Ecto neural progenitor cell (in vitro differentiated cells): ENCODE measurements at places on chromosomes 2 and 18.

DNA sequence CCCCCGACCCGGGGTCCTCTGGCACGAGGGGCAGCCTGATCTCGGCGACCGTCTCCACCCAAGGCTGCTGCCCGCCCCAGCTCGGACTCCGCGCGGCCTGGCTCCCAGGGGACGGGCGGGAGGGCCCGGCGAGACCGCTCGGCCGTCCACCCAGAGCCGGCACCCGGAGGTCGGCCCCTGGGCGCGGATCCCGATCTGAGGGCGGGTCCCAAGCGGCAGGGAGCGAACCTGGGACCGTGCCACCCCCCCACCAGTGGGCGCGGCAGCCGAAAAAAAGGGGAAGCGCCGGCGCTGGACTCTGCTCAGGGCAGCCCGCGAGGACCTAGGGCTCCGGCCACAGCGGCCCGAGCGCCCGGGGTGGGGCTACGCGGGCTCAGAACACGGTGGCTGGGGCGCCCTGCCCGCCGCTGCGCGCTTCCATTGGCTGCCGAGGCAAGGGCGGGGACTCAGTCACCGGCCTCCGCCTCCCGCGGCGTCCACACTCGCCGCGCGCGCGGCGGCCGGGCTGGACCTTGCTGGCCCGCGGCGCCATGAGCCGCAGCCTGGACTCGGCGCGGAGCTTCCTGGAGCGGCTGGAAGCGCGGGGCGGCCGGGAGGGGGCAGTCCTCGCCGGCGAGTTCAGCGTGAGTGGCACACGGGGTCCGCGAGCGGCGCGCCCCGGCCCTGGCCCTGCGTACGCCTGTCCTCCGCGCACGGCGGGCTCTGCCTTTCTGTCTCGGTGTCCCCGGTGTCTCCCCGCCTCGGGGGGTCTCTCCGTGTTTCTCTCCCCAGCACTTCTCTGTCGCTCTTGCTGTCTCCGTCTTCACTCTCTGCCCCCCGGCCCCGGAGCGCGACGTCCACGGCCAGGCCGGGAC lies at the start of gene PTPN18:
Gene PTPN18 (plus strand): TSS at position 479 of the 854 bp plus-strand sequence. CDS start 52 bp downstream, at position 531.
- peak; percentile 88 for DNase-seq

DNA sequence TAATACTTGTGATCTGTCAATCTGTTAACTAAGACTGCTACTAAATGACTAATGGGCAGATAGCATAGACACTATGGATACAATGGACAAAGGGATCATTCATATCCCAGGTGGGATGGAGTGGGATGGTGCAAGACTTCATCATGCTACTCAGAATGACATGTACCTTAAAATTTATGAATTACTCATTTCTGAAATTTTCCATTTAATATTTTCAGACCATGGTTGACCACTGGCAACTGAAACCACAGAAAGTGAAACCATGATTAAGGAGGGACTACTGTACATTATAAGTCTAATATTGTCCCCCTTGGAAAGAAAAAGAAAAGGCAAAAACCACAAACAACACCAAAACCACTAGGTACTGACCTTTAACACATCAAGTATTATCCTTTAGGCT lies 247.0 kb upstream of the SYT4 start:
- DNase-seq, result no peak

GRCh38 chr2:195404651-195405050 lies 252.4 kb upstream of the SLC39A10 start:
- no peak for DNase-seq

DNA sequence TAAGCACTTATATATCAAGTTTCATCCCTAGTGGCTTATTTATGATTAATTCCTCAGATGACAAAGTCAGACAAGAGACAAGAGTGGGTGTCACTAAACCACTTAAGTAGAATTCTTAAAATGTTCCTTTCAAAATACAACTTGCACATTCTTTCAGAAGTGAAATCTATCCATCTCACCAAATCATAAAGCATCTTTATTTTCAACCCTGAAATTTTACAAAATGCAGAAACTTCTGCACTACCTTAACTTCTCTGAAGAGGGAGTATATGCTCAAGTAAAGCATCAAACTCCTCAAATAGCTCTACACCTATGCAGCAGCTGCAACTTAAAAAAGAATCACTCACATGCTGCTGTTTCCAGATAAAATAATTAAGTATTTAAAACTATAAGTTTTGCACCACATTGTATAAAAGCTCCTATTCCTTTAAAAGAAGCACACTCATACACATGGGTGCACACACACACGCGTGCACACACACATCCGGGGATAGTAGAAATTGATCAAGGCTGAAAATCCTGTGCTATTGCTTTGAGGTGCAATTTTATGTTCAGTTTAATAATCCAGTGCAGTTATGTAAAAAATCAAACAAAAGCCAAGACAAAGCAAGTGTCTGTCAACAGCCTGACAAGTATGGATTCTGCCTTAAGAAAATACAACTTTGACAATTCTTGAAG lies 244.5 kb downstream of the TCF4 start:
- DNase-seq, result no peak

DNA sequence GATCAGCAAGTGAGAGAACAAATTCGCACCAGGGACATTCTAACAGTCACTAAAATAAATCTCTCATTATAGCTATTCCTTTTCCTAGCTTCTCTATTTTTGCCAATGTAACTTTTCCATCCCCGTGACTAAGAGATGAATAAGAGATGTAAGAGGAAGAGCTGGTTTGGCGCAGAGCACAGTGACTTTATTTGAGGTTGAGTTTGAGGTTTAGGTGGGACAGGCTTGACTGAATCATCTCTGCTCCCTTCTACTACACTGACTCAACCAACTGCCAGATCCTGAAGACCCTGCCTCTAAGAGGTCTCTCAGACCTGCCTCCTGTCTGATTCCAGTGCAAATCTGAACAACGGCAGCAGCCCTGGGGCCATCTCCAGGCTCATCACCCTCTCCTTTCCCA lies 28.0 kb downstream of the RFX8 start:
- DNase-seq, result no peak

DNA sequence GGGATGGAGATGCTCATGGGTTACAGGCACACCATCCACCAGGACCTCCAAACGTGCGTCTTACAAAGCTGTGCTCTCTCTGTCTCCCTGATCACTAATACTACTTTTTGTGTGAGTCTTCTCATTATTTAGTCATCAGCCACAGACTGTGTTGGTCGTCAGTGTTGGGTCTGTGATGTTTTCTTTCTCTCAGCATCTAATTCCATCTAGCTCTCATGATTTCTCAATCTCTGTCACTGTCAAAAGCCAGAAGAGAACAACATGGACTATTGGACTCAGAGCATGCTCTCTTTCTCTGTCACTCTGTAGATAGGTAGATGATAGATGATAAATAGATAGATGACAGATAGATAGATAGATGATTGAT lies 6.0 kb upstream of the ARL4C start:
- no peak for DNase-seq

GRCh38 chr2:165794536-165794928 lies 485 bp upstream of the GALNT3 start:
- DNase-seq, result peak; percentile 62

DNA sequence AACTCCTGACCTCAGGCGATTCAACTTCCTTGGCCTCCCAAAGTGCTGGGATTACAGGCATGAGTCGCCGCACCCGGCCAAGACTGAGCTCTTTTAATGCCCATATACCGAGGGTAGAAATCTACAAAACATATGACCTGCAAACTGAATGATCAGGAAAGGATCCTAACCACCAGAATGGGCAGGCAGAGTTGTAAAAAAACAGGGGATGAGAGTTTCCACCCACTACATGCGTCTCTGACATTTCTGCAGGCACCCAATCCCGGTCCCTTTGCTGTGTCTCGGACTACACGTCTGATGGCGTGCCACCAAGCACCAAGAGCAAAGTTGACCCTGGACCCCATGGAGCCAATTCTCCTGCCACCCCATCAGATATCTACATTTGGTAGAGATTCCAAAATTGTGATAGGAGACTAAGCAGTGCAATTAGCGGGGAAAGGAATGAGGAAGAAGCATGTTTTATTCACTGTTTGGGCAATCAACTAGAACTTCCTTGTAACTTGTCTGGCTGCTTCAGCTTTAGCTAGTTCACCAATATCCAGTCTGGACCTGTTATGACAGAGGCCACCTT lies 74.1 kb downstream of the ATP8B1 start:
- no peak for DNase-seq

DNA sequence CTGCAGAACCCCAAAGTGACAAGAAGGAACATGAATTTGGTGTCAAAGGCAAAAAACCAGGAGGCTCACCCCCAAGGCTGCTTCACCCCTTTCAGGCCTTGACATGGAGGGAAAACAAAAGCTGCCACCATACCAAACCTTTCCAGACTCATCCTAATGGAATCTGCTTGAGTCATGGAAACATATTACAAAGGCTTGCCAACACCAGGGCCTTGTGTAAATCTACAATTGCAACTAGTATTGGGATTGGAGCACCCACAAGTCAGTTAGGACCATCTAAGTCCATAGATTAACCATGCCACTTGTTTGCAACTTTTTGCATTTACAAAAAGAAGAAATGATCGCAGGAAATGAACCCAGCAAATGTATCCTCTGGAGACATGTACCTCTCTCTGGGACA lies 297.6 kb downstream of the CDCA7 start:
- DNase-seq, result no peak

GRCh38 chr2:203704430-203704829 lies 2.0 kb upstream of the CD28 start:
- no peak for DNase-seq
